Esophagus squamous epithelium (tissue), 5 donors: ENCODE measurements at places on chromosomes 2 and 18.

GRCh38 chr2:240596491-240596931 lies 10.0 kb downstream of the CAPN10 start:
- DNase-seq = no peak

DNA sequence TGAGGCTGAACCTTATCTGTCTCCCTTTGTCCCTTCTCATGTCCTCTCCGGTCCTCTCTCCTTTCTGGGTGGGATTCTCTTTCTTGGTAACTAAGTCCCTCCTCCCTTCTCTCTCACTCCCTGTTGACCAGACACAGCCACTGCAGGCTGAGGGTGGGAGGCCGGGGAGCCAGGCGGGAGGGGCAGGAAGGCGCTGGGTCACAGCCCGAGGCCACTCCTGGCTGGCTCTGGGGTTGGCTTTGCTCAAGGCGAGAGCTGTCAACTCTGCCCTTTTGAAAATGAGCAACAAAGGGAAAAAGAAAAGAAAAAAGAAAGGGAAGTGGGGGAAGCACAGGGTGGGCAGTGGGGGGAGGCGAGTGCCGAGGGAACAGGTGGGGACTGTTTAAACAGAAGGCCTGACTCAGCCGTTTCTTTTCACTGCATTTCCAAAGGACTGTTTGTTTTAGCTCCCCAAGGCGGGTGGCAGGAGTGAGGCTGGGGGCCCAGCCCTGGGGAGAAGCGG lies 70.5 kb upstream of the IGFBP5 start:
- DNase-seq = no peak

- DNase-seq = no peak
Observed at GRCh38 chr18:4658804-4659203, 203.7 kb upstream of the DLGAP1 start.

DNA sequence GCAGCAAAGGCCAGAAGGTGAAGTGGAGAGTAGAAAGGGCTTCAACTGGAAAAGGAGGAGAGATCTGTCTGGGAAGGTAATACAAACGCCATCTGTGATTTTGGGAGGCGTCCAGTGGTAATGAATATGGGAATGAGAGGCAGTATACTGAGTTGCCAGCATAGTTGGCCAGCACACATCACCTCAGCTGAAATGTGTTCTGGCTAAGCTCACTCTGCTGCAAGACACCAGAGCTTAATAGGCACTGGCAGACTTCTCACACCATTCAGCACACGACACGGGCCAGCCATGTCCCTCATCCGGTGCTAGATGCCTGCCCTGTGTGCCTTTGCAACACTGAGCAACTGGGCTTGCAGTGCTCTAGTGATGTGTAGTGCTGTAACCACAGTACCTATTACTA lies 277.1 kb downstream of the PIEZO2 start:
- DNase-seq = no peak

DNA sequence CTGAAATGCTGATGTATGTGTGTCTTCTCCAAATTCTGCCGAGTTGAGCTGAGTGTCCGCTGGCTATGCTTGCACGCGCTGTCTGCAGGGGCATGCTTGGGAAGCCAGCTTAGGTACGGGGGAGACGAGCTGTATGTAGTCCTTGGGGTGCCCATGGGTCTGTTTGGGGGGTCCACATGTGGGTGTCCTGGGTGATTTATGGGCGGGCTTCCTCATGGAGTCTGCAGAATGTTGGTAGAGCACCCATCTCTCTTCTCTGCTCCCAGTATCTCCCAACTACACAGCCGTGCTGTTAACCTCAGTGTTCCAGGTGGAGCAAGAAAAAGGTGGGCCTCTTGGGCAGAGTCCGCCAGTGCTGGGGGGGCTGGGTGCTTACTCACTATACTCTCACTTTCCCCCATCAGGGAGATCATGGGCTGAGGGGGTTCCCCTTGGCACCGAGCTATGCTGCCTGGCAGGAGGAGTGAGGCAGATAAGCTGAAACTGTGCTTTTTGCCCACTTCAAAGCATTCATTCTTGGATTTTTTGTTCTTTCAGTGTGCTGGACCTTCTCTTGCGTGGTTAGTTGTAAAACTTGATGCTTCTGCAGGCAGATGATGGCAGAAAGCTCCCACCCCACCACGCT lies 128.2 kb upstream of the ALKAL2 start:
- DNase-seq = no peak

DNA sequence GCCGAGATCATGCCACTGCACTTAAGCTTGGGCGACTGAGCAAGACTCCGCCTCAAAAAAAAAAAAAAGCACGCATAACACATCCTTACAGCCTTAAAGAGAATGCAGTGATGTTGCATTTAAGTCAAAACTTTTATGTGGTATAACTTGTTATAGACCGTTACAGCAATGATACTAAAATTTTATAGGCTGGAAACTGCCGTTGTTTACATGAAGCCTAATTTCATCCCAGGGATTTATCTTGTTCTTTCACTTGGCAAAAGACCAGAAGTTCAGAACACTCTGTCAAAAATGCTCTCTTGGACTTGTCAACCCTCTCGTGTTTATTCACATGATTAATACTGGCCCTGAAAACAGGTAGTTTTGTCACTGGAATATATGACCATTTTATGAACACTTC lies 7.4 kb downstream of the GNAL start:
- no peak for DNase-seq

GRCh38 chr2:158213773-158214172 lies 112.1 kb downstream of the UPP2 start:
- no peak for DNase-seq

DNA sequence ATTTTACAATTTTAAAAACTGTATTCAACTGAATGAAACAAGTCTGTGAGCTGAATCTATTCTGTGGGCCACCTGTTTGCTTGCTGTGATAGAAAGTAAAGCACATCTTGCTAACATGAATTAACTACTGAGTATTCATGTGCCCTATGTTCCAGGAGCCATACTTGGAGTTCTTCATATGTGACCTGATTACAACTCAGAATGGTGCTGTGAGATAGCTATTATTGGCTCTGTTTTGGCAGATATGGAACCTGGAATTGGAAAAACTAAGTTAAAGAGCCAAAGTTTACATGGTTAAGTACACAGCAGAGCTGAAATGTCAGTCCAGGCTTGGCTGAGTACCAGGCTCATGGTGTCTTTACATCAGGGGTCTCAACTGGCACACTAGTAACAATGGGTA lies 253.7 kb downstream of the AGPS start:
- DNase-seq = no peak

DNA sequence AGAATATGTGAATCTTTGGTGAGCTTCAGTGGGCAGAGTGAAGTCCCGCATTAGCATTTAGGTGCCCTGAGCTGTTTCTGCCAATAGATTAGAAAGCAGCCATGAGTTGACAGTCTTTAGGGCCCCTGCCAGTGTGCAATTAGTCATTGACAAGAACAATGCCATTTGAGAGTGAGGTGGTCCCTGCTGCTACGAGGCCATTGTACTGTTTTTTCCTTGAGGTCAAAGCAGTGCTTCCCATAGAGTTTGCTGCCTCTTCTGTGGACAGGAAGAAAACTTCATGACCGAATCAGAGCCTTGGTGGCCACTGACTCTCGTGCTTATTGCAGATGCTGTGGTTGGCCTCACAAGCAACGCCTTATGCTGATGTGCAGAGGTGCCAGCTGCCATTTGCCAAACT lies 102.7 kb downstream of the SH3BP4 start:
- DNase-seq = no peak

DNA sequence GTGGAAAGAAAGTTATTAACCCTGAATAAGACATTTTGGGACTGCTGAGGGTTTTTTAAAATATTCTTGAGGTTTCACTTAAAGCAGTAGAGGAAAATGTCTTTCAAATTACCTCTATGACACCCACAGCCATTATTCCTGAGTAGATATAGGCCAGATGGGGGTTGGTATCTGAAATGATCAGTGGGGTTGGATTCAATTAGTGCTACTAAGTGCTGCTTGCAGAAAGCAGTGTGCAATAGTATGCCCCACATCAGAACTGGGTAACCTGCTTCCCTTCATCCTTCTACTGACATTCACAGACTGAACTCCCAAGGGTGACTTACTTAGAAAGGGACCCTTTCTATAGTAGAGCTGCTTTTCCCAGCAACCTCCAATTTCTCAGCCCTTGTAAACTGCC lies 7.3 kb upstream of the ETAA1 start:
- DNase-seq = no peak

GRCh38 chr18:10661317-10661716 lies 135.5 kb downstream of the NAPG start:
- no peak for DNase-seq

GRCh38 chr2:45992741-45993475 lies 304.3 kb upstream of the EPAS1 start:
- no peak for DNase-seq

DNA sequence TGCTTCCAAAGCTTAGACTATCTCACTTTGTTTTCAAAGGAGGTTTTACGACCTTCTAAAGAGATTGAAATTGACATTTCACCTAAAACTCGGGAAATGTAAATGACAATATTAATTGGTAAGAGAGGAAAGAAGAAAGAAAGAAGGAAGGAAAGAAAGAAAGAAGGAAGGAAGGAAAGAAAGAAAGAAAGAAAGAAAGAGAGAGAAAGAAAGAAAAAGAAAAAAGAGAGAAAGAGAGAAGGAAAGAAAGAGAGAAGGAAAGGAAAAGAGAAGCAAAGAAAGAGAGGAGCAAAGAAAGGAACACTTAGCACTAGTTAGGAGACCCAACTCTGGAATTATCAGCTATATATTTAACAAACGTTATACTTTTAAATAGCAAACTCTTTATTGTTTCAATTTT lies 3.7 kb downstream of the GKN1 start:
- no peak for DNase-seq

GRCh38 chr2:98913916-98914712 lies 21.9 kb downstream of the CRACDL start:
- no peak for DNase-seq

GRCh38 chr2:120786038-120786960 lies 50.6 kb downstream of the GLI2 start:
- DNase-seq = no peak

DNA sequence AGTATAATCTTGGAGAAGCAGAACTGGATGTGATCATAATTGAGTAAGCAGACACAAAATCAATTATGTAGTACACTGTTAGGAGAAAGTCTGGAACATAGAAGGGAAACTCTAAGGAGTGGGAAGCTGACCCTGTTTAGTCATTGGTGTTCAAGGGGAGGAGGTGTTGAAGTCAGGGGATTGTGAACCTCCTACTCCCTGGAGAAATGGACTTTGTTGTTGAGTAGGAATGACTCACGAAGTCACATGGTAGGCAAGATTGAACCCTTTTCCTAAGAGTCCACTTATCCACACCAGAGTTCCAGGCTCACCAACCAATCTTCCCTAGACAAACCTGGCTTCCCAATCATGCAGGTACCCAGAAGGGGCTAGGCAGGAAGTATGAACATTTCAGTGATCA lies 81.0 kb upstream of the BCL11A start:
- no peak for DNase-seq

GRCh38 chr2:157443090-157443489 lies 799 bp downstream of the CYTIP start:
- DNase-seq = no peak

GRCh38 chr2:71849607-71850305 lies 297.9 kb downstream of the CYP26B1 start:
- no peak for DNase-seq

DNA sequence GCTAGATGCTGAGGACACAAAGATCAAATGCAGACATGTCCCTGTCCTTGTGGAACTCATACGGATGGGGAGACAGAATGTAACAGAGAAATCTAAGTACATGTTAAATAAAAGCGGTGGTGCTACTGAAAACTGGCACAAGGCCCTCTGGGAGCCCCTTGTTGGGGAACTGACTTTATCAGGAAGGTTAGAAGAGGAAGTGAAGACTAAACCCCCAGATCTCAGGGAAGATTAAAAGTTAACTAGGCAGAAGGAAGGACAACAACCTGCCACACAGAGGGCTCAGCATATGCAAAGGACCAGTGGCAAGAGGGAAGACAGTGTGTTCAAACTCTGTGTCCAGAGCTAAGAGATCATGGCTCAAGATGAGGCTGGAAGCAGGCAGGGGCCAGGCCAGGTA lies 4.8 kb downstream of the CACNB4 start:
- no peak for DNase-seq

DNA sequence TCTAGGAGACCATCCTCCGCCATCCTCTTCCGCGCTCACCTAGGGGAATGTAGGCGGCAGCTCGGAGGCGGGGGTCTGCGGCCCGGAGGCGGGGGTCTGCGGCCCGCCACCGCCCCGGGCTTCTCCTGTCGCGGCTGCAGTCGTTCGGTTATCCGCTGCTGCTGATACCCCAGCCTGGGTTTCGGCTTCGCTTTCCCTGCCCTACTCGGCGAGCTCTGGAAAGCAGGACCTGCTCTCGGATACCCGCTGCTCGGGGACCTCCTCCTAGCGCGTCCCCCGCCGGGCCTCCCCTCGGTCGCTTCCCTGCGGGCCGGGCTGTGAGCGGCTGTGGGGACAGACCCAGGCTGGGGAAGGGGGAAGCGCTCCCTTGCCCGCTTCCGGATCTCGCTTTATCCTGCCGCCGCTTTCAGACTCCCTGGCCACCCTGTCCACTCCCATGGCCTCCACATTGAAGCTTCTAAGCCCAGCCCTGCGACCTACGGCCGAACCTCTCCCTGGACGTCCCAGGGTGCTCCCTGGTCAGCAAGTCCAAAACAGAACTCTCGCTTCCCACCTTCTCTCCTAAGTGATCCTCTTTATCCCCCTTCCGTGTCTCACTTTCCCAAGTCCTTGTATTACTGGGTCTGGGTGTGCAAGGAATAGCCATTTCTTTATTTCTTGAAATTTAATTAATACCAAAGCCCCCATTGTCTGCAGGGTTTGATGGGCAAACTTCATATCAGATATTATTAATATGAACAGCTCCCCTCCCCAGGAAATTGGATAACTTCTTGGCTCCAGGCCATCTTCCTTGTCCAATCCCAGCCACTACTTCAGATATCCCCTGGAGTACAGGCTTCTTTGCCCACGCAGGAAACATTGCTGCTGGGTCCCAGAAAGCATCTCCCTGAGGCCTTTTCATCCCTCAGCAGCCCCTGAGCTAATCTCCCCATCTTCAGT lies 769 bp downstream of the FKBP1B start:
- no peak for DNase-seq

GRCh38 chr2:205937211-205937610 lies 148.8 kb downstream of the INO80D start:
- DNase-seq = no peak

GRCh38 chr2:18703555-18703954 lies 114.2 kb upstream of the NT5C1B start:
- DNase-seq = no peak

- no peak for DNase-seq
Observed at GRCh38 chr2:69997015-69997830, 35.8 kb upstream of the ASPRV1 start.

DNA sequence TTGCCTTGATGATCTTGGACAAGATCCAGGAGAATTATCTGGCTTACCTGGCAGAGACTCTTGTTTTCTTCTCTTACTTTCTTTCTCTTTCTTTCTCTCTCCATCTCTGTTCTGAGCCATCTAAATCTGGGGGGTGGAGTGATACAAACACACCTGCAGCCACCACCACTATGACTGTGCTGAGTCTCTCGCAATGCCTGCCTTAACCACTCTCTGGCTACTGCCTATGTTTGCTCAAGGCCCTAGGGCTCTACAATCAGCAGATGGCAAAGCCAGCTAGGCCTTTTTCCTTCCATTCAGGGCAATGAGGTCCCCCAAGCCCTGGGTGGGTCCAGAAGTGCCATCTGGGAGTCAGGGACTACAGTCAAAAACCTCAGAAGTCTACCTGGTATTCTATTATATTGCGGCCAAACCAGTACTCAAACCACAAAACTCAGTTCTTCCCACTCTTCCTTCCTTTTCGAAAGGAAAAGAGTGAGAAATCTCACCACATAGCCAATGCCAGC lies 978.9 kb upstream of the NXPH2 start:
- no peak for DNase-seq
